ENCODE measurements at places on chromosomes 12 and 14. TPM values are rescaled to one million over a fixed set of nuclear protein-coding genes. Genes with fewer than 3 reads are reported as not detected.

TOMM20L gene
- not detected for total RNA-seq

CCDC175 gene
- total RNA-seq: not detected

HOXC4 gene
- total RNA-seq: not detected

RPS6KA5 gene
- 0.54 TPM for total RNA-seq

TCL1B gene
- total RNA-seq: not detected

CCDC177 gene
- total RNA-seq: not detected

ARL1 gene
- 127 TPM for total RNA-seq

DNA sequence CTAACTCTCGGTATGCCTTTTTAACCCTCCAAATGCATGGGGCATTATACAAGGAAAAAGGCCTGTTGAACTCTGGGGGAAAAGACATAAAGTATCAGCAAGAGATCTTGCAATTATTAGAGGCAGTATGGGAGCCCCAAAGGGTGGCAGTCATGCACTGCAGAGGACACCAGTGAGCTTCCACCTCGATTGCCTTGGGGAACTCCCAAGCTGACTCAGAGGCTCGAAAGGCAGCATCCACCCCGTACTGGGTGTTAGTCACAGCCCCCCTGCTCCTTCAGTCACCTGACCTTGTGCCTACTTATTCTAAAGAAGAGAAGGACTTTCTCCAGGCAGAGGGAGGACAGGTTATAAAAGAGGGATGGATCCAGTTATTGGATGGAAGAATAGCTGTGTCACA is 781.4 kb upstream of the TMEM132C start:
- DNase-seq: no peak
- no peaks in the 10 kb centered on the region for H3K36me3 ChIP-seq
- no peak overlapping the region for H3K4me3 ChIP-seq
- no peaks in the 10 kb centered on the region for H3K27me3 ChIP-seq
- H3K27ac ChIP-seq: peak overlapping the region; percentile 9
- H3K4me1 ChIP-seq: peaks cover 20% of the 10 kb centered on the region

- no peak for DNase-seq
- no peaks in the 10 kb centered on the region for H3K27me3 ChIP-seq
- H3K4me3 ChIP-seq: no peak overlapping the region
- H3K4me1 ChIP-seq: peaks cover 40% of the 10 kb centered on the region
- peak overlapping the region; percentile 72 for H3K27ac ChIP-seq
Observed at GRCh38 chr14:22824711-22825359, 4.9 kb upstream of the MRPL52 start.

DNA sequence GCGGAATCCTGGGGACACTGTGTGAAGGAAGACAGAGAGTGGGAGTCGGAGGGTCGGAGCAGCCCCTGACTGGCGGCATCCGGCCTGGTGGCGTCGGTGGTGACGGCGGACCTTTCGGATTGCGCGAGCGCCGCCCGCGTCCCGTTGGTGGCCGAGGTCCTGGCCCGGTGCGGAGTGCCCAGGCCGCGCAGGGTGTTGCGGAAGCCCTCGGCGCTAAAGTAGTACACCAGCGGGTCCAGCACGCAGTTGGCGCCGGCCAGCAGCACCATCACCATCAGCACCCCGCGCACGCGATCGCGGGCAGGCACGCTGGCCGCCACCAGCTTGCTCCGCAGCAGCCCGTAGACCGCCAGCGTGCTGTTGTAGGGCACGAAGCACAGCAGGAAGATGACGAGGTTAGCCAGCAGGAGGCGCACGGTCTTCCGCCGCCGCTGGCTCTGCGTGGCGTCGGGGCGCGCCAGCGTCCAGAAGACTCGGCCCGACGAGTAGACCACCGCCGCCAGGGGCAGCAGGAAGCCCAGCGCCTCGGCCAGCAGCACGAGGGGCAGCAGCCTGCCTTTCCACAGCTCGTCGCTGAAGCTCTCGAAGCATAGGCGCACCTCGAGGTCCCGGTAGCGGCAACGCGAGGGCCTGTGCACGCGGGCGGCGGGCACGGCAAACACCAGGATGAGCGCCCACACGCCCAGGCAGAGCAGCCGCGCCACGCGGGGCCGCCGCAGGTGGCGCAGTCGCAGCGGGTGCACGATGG is 13.1 kb upstream of the CHD4 start:
- H3K36me3 ChIP-seq: no peaks in the 10 kb centered on the region
- no peak overlapping the region for H3K4me3 ChIP-seq
- no peaks in the 10 kb centered on the region for H3K27me3 ChIP-seq

DNA sequence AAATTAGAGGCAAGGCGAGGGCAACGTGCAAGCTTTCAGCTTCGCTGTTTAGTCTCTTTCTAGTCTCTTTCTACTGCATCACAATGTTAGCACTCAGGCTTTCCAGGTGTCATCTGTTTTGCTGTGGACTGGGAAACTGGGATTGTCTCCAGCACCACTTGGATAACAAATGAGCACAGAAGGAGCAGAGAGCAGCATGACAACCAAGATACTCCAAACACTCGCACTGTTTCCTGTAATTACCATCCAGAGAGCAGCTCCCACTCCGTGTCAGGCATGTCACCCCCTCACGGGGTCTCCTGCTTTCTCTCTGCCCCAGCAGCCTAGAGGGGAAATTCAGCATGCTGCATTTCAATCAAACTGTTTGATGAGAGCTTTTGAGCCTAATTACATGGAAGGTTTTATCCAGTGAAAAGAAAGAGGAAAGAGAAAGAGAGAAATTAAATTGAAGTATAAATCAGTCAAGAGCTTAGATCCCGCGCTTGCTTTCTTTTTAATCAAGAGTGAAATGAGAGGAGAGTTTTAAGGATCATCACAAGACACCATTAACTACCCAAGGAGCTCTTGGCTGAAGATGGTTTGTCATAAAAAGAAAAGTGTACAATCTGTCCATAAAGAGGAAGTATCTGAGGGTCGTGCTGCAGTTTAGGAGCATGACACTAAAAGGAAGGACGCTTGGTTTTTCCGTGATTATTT is 917.7 kb downstream of the DIO2 start:
- no peak overlapping the region for H3K27ac ChIP-seq
- H3K27me3 ChIP-seq: no peaks in the 10 kb centered on the region
- H3K36me3 ChIP-seq: no peaks in the 10 kb centered on the region
- no peak overlapping the region for H3K4me3 ChIP-seq
- DNase-seq: no peak

GRCh38 chr14:60175255-60175902 is 10.2 kb upstream of the DHRS7 start:
- H3K4me3 ChIP-seq: no peak overlapping the region
- H3K36me3 ChIP-seq: peaks cover 2% of the 10 kb centered on the region
- peaks cover 4% of the 10 kb centered on the region for H3K4me1 ChIP-seq

GRCh38 chr12:27971121-27971489 is 1.4 kb downstream of the PTHLH start:
- H3K27ac ChIP-seq: no peak overlapping the region
- peaks cover 31% of the 10 kb centered on the region for H3K27me3 ChIP-seq
- peaks cover 45% of the 10 kb centered on the region for H3K4me1 ChIP-seq
- DNase-seq: no peak

GRCh38 chr12:51871126-51871525 is 16.8 kb upstream of the ANKRD33 start:
- no peaks in the 10 kb centered on the region for H3K36me3 ChIP-seq
- peaks cover 9% of the 10 kb centered on the region for H3K27me3 ChIP-seq
- peak; percentile 58 for DNase-seq
- peaks cover 11% of the 10 kb centered on the region for H3K4me1 ChIP-seq
- no peak overlapping the region for H3K27ac ChIP-seq

GRCh38 chr12:14961466-14962152 is at the start of gene ARHGDIB:
TSS of gene ARHGDIB (minus strand) at chr12:14961601. CDS start at chr12:14950712, 10,889 bp downstream.
- no peaks in the 10 kb centered on the region for H3K36me3 ChIP-seq
- H3K27ac ChIP-seq: peak within 1 kb of the TSS; percentile 10
- H3K4me1 ChIP-seq: peaks cover 39% of the 10 kb centered on the region
- no peak for DNase-seq

GRCh38 chr14:104876251-104876699 is 11.2 kb downstream of the CEP170B start:
- H3K36me3 ChIP-seq: peaks cover 9% of the 10 kb centered on the region
- H3K4me1 ChIP-seq: peaks cover 7% of the 10 kb centered on the region
- H3K27me3 ChIP-seq: no peaks in the 10 kb centered on the region
- no peak overlapping the region for H3K4me3 ChIP-seq
- no peak overlapping the region for H3K27ac ChIP-seq
- no peak for DNase-seq

GRCh38 chr12:29277231-29277630 is 103.7 kb downstream of the ERGIC2 start:
- DNase-seq: no peak
- peaks cover 20% of the 10 kb centered on the region for H3K4me1 ChIP-seq
- H3K36me3 ChIP-seq: peaks cover 2% of the 10 kb centered on the region
- H3K27me3 ChIP-seq: no peaks in the 10 kb centered on the region

DNA sequence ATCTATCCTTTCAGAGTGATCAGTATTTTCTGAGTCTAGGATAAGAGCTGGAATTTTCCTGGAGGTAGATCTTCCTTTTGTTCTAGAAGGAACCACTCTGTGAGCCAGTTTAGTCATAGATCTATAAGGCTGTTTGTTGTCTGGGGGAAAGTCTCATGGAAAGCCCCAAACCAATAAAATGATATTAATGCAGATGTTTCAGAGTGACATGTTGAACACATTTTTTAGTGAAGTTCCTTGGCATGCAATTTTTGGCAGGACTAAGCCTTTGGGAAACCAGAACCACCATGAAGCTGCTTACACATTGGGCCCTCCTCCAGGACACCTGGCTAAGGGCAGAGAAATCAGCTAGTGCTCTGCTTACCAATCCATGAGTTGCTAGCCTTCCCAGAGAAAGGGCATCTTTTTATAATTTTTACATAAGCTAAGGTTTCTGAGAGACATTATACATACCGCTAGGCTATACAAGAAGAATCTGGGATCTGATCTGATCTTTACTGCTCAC is 101.5 kb upstream of the PCED1B start:
- H3K4me1 ChIP-seq: no peaks in the 10 kb centered on the region
- no peaks in the 10 kb centered on the region for H3K36me3 ChIP-seq
- no peak overlapping the region for H3K4me3 ChIP-seq
- DNase-seq: no peak
- H3K27me3 ChIP-seq: no peaks in the 10 kb centered on the region

GRCh38 chr12:69534389-69534822 is 50.9 kb upstream of the CCT2 start:
- DNase-seq: no peak
- H3K27me3 ChIP-seq: no peaks in the 10 kb centered on the region
- peaks cover 48% of the 10 kb centered on the region for H3K4me1 ChIP-seq
- H3K36me3 ChIP-seq: peaks cover 2% of the 10 kb centered on the region
- H3K4me3 ChIP-seq: peak overlapping the region; percentile 50

- DNase-seq: no peak
- H3K27ac ChIP-seq: no peak overlapping the region
- no peaks in the 10 kb centered on the region for H3K36me3 ChIP-seq
- no peaks in the 10 kb centered on the region for H3K4me1 ChIP-seq
- H3K4me3 ChIP-seq: no peak overlapping the region
- no peaks in the 10 kb centered on the region for H3K27me3 ChIP-seq
Observed at GRCh38 chr12:25684070-25684469, 131.0 kb upstream of the LMNTD1 start.

Data from chondrocyte (in vitro differentiated cells).